SK-N-SH (cell line): ENCODE measurements at places on chromosomes 11 and 22. TPM values are rescaled to one million over a fixed set of nuclear protein-coding genes. Genes with fewer than 3 reads are reported as not detected.

C11orf97 gene
- not detected in 2 replicates for polyA plus RNA-seq

MMP11 gene
- 50.8 and 64.4 TPM in 2 replicates for polyA plus RNA-seq

ADM2 gene
- 0.49 and 0.61 TPM in 2 replicates for polyA plus RNA-seq

AQP11 gene
- polyA plus RNA-seq: 1.8 and 1.9 TPM in 2 replicates

MOV10L1 gene
- polyA plus RNA-seq: 2.1 and 3.0 TPM in 2 replicates

HBB gene
- not detected in 2 replicates for polyA plus RNA-seq

TMEM151A gene
- polyA plus RNA-seq: 0.29 and 0.35 TPM in 2 replicates
